Breast epithelium (tissue), 4 donors: ENCODE measurements at places on chromosomes 1 and 21. TPM values are rescaled to one million over a fixed set of nuclear protein-coding genes. Genes with fewer than 3 reads are reported as not detected.
A peak's percentile ranks its signal among the peaks of the same experiment; 100 is the strongest.

DNA sequence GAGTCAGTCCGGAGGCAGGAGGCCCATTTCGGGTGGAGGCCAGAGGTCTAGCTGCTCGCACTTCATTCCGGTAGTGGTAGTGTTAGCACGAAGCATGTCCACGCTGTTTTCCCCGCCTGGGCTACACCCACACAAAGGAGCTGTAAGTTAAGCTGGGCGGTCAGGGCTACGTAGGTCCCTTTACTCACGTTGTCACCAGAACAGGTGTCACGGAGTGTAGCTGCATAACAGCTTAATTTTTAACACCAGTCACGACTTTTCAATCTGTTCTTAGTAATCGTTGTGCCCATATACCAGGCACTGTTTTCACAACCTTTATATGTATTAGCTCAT lies 15.6 kb downstream of the HLX start:
- H3K27ac ChIP-seq, result no peak overlapping the region
- H3K4me3 ChIP-seq, result no peak overlapping the region
- peaks cover 59% of the 10 kb centered on the region for H3K27me3 ChIP-seq

- H3K36me3 ChIP-seq, result no peaks in the 10 kb centered on the region
- no peak for DNase-seq
- no peak overlapping the region for H3K4me3 ChIP-seq
- no peak overlapping the region for H3K27ac ChIP-seq
- no peaks in the 10 kb centered on the region for H3K4me1 ChIP-seq
- H3K27me3 ChIP-seq, result no peaks in the 10 kb centered on the region
These were observed 844.3 kb downstream of the KCNT2 start for GRCh38 chr1:195763907-195764374.

- H3K4me1 ChIP-seq, result no peaks in the 10 kb centered on the region
- no peak overlapping the region for H3K27ac ChIP-seq
- H3K4me3 ChIP-seq, result no peak overlapping the region
- DNase-seq, result no peak
- no peaks in the 10 kb centered on the region for H3K27me3 ChIP-seq
These were observed 21.2 kb upstream of the APOBEC4 start for GRCh38 chr1:183674339-183674738.

GRCh38 chr1:12069623-12070244 lies 6.6 kb downstream of the TNFRSF8 start:
- H3K36me3 ChIP-seq, result no peaks in the 10 kb centered on the region
- DNase-seq, result no peak
- no peak overlapping the region for H3K4me3 ChIP-seq
- H3K4me1 ChIP-seq, result no peaks in the 10 kb centered on the region
- no peak overlapping the region for H3K27ac ChIP-seq

GRCh38 chr21:38712071-38712470 lies 93.7 kb upstream of the ETS2 start:
- no peaks in the 10 kb centered on the region for H3K27me3 ChIP-seq
- DNase-seq, result no peak
- no peaks in the 10 kb centered on the region for H3K36me3 ChIP-seq

- H3K36me3 ChIP-seq, result no peaks in the 10 kb centered on the region
- no peaks in the 10 kb centered on the region for H3K4me1 ChIP-seq
- no peak for DNase-seq
- no peak overlapping the region for H3K4me3 ChIP-seq
- no peak overlapping the region for H3K27ac ChIP-seq
- no peaks in the 10 kb centered on the region for H3K27me3 ChIP-seq
These were observed 455.9 kb downstream of the PLPP3 start for GRCh38 chr1:56123421-56123820.

DNA sequence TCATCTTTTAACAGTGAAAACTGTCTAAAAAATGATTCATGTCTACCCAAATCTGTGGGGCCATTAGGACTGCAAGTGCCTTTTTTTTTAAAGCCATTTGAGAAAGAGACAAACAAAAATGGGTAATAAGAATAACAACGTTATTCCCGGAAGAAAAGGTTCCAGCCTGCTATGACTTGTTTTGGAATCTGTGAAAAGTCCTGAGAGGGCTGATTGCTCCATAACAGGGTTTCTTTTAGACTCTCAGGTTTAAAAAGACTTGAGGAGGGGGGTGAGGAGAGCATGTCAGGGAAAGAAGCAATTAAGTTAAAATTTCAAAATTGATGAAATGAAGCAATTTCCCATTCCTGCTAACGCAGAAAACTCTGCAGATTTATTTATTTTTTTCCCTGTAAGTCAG lies 56.4 kb downstream of the CACHD1 start:
- no peaks in the 10 kb centered on the region for H3K27me3 ChIP-seq
- no peaks in the 10 kb centered on the region for H3K36me3 ChIP-seq
- H3K27ac ChIP-seq, result peak overlapping the region; percentile 73
- no peaks in the 10 kb centered on the region for H3K4me1 ChIP-seq

DNA sequence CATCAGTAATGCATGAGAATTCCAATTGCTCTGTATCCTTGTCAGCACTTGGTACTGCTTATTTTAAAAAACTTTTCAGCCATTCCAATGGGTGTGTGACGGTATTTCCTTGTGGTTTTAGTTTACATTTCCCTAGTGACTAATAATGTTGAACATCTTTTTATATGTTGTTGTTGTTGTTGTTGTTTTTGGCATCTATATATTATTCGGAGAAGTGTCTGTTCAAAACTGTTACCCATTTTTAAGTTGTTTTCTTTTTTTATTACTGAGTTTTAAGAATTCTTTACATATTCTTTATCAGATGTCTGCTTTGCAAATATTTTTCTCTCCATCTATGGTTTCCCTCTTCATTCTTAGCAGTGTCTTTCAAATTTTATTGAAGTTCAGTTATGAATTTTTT lies 231.1 kb upstream of the POU3F1 start:
- no peak overlapping the region for H3K4me3 ChIP-seq
- H3K27ac ChIP-seq, result no peak overlapping the region
- H3K27me3 ChIP-seq, result no peaks in the 10 kb centered on the region
- H3K36me3 ChIP-seq, result no peaks in the 10 kb centered on the region

GRCh38 chr1:201949491-201949890 lies 3.1 kb upstream of the LMOD1 start:
- H3K4me3 ChIP-seq, result no peak overlapping the region
- no peak for DNase-seq
- no peaks in the 10 kb centered on the region for H3K36me3 ChIP-seq
- H3K27me3 ChIP-seq, result no peaks in the 10 kb centered on the region

- no peak overlapping the region for H3K4me3 ChIP-seq
- no peaks in the 10 kb centered on the region for H3K4me1 ChIP-seq
- DNase-seq, result no peak
- H3K27ac ChIP-seq, result no peak overlapping the region
These were observed 651.0 kb downstream of the SMYD3 start for GRCh38 chr1:245855846-245856730.

- H3K27ac ChIP-seq, result no peak overlapping the region
- DNase-seq, result no peak
- no peaks in the 10 kb centered on the region for H3K27me3 ChIP-seq
- H3K36me3 ChIP-seq, result no peaks in the 10 kb centered on the region
These were observed 46.2 kb upstream of the PAPPA2 start for GRCh38 chr1:176416777-176417176.

DNA sequence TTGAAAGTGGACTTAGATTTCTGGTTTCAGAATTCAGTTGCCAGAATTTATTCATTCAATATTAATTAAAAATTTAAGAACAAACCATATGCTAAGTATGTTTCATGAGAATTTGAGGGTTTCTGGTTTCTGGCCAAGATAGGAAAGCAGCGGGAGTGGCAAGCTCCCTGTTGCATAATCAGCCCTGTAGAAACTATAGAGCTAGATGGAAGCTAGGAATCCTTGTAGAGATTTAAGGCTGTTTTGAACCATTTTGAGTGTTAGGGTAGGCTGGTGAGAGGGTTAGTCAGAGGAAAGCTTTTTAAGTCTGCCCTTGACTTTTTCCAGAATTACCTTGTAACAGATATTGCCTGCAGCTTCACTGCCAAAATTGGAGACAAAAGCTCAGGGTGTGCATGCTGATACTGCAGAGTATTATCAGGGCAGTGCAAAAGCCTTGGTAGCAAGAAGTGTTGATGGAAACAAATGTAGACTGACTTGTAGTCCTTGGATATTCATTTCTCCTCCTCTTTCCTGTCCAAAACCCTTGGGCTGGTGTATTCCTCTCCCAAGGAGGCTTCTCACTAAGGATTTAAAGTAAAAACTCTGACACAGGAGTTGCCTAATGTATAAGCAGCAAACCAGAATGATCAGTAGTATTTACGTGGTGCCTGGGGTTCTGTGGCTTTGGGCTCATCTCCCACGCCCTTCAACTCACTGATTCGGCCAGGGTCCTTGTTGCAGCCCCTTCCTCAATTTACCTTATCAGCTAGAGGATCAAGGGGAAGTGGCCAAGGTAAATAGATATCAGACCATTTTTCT lies 12.6 kb upstream of the GIPC2 start:
- no peaks in the 10 kb centered on the region for H3K36me3 ChIP-seq
- no peak overlapping the region for H3K4me3 ChIP-seq
- no peak for DNase-seq
- no peak overlapping the region for H3K27ac ChIP-seq
- H3K27me3 ChIP-seq, result no peaks in the 10 kb centered on the region
- H3K4me1 ChIP-seq, result no peaks in the 10 kb centered on the region

GRCh38 chr1:38221006-38221649 lies 174.5 kb upstream of the POU3F1 start:
- no peaks in the 10 kb centered on the region for H3K36me3 ChIP-seq
- H3K4me3 ChIP-seq, result no peak overlapping the region
- no peaks in the 10 kb centered on the region for H3K27me3 ChIP-seq

DNA sequence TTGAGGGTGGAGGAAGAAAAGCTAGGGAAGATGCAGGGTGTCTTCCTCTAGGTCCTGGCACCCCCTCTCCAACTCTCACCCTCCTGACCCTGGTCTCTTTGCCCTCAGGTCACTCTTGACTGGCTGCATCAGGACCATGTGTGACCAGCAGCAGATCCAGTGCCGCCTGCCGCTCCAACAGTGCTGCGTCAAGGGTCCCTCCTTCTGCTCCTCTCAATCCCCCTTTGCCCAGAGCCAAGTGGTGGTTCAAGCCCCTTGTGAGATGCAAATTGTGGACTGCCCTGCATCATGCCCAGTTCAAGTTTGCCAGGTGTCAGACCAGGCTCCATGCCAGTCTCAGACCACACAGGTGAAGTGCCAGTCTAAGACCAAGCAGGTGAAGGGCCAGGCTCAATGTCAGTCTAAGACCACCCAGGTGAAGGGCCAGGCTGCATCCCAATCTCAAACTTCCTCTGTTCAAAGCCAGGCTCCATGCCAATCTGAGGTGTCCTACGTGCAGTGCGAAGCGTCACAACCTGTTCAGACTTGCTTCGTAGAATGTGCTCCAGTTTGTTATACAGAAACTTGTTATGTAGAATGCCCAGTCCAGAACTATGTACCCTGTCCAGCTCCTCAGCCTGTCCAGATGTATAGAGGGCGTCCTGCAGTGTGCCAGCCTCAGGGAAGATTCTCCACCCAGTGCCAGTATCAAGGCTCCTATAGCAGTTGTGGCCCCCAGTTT lies 1.8 kb downstream of the KPRP start:
- no peaks in the 10 kb centered on the region for H3K27me3 ChIP-seq
- H3K27ac ChIP-seq, result no peak overlapping the region
- no peaks in the 10 kb centered on the region for H3K4me1 ChIP-seq
- no peak overlapping the region for H3K4me3 ChIP-seq
- H3K36me3 ChIP-seq, result no peaks in the 10 kb centered on the region

Gene TFF2
- not detected for total RNA-seq

Gene PMF1
- total RNA-seq, result 41.4 TPM

Gene TDRD10
- total RNA-seq, result 5.6 TPM

Gene PLA2G4A
- total RNA-seq, result 13.3 TPM
